ENCODE measurements at places on chromosomes 12 and 14.

GRCh38 chr14:69558774-69559173 lies 15.9 kb downstream of the CCDC177 start:
- ATAC-seq = no peak

GRCh38 chr12:59113831-59114615 lies 193.7 kb upstream of the LRIG3 start:
- peak; percentile 89 for ATAC-seq

DNA sequence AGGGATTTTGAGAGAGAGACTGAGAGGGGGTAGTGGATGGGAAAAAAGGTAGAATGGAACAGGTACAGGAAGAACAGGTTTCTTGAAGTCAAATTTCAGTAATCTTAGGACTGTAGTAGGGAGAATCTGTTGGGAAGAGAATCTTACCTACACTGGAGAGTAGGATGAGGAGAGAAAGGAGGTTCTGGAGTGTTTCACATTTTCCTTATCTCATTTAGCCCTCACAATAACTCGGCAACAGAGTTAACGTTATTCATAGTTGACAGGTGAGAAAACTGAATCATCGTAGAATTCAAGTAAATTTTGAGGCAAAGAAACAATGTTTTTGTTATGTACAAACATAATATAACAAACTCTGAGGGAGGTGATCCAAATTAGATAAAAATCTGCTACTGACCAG lies 17.2 kb upstream of the STRN3 start:
- no peak for ATAC-seq

- ATAC-seq = peak; percentile 24
These were observed 539.3 kb upstream of the TBX3 start for GRCh38 chr12:115223322-115223721.

DNA sequence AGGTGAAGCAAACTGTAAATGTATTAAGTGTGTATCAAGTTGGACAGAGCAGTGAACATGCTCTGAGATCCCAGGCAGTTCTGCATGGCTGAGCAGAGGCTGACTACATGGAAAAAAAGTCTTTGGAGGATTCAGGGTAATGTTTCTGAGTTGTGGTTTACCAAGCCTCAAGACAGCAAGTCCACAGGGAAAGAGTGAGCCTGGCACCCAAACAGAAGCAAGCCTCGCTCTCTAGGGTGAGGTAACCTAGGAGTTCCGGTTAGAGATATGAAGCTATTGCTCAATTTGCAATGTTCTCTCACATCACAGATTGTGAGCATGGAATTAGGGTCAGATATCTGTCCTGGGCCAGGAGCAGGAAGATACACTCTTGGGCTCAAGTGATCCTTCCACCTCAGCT lies 158.6 kb downstream of the MON2 start:
- ATAC-seq = no peak

GRCh38 chr14:59711080-59711479 lies 134.5 kb upstream of the CCDC175 start:
- no peak for ATAC-seq

DNA sequence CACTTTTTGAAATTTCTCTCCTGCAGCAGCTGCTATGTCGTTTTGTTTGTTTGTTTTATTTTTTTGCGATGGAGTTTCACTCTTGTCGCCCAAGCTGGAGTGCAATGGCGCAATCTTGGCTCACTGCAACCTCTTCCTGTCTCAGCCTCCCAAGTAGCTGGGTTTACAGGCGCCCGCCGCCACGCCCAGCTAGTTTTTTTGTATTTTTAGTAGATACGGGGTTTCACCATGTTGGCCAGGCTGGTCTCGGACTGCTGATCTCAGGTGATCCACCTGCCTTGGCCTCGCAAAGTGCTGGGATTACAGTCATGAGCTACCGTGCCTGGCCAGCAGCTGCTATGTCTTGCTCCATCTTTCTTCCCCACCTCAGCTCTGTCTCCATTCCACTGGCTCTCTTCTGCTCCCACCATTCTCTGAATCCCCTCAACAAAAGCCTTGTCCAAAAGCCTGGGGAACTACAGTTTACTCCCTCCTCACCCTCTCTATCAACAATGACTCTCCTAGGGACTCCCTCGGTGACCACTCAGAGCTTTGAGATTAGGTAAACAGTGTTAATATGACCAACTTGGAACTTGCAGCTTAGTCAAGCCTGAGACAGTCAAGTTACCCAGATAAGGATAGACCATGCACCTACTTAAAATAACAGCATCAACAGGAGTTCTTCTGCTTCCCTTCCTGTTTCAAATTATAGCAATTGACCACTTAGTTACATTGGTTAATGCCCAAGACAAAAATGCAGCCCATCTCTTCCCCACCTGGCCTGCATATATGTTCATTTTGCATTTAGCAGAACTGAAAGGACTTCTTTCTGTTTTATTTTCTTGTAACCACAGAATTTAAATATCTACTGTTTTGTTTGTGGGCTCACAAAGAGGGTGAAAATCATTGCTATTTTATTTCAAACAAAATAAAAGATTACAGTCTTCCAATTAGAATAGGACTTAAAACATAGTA lies 189.0 kb upstream of the AMIGO2 start:
- no peak for ATAC-seq

All from motor neuron (in vitro differentiated cells).